Transverse colon (tissue), 4 donors: ENCODE measurements at places on chromosomes 7 and 10. TPM values are rescaled to one million over a fixed set of nuclear protein-coding genes. Genes with fewer than 3 reads are reported as not detected.

TAS2R5 gene
- 7.5 TPM for total RNA-seq

ANXA8L1 gene
- not detected for total RNA-seq

STRIP2 gene
- total RNA-seq, result not detected

SPDYE18 gene
- total RNA-seq, result 1.3 TPM

AGR2 gene
- 297 TPM for total RNA-seq

TMEM229A gene
- not detected for total RNA-seq

ASZ1 gene
- not detected for total RNA-seq

TAX1BP1 gene
- 125 TPM for total RNA-seq

SLC18A3 gene
- total RNA-seq, result 1.5 TPM

BLNK gene
- 17.5 TPM for total RNA-seq

- no peak for DNase-seq
Measured at GRCh38 chr10:16909961-16910792, 93.0 kb upstream of the RSU1 start.

DNA sequence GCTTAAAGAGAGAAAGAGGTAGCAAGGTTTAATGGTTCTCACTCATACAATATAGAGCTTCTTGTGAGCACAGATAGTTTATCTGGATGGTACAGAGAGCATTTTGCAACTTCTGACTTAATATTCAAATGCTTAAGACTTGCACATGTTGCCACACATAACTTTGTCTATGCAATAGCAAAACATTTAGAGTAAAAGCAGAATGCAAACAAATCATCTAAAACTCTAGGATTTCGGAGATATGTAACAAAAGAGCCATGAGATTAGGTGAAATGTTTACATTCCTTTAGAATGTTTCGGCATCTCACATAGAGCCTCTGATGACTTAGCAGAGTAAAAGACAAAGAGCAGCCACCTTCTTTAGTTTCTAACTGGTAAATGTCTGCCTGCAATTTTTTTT lies 717.1 kb upstream of the LRRN3 start:
- no peak for DNase-seq

DNA sequence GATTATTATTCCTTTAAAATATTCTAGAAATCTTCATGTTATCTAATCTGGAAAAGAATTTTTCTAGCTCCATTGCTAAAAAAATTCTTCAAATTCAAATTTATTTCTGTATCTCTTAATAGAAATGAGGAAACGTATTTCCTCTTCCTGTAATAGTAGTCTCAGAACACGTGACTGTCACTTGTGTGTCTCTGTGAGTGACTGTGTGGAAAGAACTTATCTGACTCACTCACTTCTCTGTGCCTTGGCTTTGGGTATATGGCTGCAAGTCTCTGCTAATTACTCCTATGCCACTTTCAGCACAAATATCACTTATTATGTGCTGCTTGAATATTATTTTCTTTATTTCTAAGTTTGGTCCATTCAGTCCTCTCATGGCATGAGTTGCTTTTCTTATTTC lies 132.7 kb downstream of the CNTNAP2 start:
- no peak for DNase-seq

DNA sequence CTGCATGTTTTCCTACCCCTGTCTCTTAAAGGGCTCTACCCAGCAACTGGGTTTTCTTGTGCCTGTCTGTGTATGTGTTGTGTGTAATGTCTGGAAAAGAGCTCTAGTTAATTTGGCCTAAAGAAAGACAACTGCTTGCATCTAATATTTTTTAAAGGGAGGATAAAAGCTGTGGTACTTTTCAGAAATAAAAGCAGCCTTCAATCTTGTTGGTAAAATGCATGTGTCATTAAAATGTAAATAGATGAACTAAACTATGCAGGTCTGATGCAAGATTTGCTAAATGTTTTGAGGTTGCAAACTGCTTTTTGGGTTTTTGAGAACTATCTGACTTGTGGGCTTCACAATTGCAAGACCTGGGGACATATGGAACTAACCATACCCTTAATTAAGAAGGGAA lies 445.3 kb downstream of the HTR7 start:
- no peak for DNase-seq

DNA sequence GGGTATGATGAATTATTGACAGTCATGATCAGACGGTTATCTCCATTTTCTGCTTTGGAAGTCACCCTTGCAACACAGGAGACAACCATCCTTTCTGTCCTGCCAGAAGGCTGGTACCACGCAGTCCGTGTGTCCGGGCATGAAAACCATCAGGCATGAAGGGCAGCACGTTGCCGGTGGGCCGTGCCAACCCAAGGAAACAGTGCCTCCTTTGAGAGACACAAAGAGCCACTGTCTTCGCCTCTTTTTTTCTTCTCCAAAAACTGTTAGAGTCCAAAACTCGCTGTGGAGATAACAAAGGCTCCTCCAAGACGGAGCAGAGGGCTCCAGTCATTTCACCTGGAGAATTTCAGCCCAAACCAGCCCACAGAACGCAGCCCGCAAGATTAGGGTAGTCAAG lies 60.4 kb upstream of the ARHGAP21 start:
- no peak for DNase-seq

DNA sequence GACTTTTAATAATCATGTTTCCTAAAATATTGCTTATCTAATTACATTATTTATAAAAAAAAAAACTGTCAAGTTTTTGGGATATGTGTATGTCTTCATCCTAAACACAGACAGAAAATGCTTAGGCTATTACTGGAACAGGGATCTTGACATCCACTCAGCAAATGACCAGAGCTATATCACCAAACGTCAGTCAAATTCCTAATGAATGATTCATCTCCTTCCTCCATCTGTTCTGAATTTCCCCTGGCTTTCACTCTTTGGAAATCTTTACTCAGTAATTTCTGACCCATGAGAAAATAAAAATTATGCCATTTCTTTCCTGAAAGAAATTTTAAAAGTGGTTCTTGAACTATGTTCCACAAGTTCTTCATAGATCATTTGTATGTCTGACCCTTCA lies 552.4 kb upstream of the KCND2 start:
- no peak for DNase-seq

GRCh38 chr10:42988517-42989395 lies 88.1 kb upstream of the RET start:
- no peak for DNase-seq

- no peak for DNase-seq
Measured at GRCh38 chr10:6049031-6049400, 13.2 kb downstream of the IL2RA start.

- peak; percentile 32 for DNase-seq
Measured at GRCh38 chr10:6204341-6205191, 1.8 kb downstream of the PFKFB3 start.

- no peak for DNase-seq
Measured at GRCh38 chr7:70035955-70036354, 437.7 kb downstream of the AUTS2 start.

DNA sequence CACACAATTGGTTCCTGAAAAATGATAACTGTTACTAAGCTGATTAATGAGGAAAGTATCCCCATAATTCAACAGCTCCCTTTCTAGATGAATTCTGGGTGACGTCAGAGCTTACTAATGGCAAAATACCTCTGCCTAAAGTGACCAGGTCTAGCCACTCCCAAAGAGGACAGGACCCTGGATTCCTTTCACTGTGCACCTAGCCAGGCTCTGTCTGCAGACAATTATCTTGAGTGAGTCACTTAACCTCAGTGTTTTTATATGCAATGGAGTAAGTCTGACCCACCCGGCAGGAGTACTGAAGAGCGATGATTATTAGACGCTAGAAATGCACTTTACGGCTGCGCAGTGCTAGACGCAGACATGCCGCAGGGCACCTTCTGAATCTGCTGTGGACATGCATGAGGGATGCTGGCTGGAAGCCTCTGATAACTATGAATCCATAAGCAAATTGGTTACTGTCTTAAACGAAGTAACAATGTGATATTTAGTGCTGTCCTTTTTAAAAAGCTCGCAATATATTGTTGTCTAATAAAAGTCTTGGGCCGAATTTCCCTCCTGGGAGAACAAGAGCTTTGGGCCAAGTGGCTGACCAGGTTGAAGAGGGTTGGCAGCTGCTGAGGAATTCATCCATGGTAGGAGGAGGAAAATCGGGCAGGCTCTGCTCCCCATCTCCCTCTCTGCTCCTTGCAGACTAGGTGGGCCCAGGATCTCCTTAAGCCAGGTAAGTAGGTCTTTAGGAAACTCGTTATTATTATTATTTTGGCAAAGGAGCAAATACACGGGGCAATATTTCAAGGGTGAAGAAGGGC lies 4.6 kb upstream of the INPP5A start:
- DNase-seq, result no peak

GRCh38 chr7:37480041-37481031 lies 31.7 kb upstream of the ELMO1 start:
- no peak for DNase-seq

DNA sequence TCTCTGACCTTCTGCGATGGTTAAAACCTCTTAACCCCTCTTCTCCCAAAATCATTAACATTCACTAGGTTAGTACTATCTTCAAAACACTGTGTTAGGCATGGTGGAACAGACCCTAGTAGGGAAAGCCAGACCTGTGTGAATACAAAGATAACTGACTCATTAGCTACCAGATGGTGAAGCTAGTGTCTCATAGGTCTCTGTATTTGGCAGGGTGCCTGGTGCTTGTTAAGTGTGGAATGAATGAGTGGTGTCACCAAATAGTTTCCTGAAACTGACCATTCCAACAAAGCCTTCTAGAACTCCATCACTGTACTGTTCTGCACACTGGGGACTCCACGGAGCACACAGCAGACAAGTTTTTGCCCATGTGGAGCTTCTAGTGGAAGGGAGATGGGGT lies 27.7 kb upstream of the TM9SF3 start:
- DNase-seq, result no peak

GRCh38 chr7:117637937-117638336 lies 158.1 kb downstream of the CFTR start:
- DNase-seq, result no peak

DNA sequence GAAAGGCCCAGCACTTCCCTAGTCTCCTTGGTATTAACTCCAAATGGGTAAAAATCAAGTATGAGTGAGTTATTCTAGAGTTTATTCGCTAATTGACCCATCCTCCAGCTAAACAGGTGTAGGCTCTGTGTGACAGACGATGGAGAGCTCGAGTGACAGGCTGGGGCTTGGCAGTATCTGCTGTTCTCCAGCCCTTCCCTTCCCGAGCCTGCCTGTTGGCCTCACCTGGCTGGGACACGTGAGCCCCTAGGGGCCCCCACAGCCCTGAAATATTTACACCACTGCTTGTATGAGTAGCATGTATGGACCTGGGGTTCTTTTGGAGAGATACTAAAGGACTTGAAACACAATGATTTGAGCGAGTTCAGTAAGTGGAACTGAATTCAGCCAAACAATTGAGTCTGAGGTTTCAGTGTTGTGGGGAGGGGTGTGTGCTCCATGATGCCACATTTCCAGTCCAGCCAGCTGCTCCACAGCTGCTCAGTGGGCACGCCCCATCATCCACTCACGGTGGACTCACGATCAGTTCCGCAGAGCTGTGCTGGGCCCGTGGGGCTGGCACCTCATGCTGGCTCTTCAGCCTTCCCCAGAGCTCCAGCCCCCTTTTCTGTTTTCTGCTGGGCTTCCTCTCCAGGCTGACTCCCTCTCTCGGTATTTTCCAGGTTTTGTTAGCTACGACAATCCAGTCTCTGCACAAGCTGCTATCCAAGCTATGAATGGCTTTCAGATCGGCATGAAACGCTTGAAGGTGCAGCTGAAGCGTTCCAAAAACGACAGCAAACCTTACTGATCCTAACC lies 283.0 kb downstream of the USP6NL start:
- no peak for DNase-seq

- peak; percentile 66 for DNase-seq
Measured at GRCh38 chr10:78960316-78960800, 108.4 kb upstream of the ZMIZ1 start.

DNA sequence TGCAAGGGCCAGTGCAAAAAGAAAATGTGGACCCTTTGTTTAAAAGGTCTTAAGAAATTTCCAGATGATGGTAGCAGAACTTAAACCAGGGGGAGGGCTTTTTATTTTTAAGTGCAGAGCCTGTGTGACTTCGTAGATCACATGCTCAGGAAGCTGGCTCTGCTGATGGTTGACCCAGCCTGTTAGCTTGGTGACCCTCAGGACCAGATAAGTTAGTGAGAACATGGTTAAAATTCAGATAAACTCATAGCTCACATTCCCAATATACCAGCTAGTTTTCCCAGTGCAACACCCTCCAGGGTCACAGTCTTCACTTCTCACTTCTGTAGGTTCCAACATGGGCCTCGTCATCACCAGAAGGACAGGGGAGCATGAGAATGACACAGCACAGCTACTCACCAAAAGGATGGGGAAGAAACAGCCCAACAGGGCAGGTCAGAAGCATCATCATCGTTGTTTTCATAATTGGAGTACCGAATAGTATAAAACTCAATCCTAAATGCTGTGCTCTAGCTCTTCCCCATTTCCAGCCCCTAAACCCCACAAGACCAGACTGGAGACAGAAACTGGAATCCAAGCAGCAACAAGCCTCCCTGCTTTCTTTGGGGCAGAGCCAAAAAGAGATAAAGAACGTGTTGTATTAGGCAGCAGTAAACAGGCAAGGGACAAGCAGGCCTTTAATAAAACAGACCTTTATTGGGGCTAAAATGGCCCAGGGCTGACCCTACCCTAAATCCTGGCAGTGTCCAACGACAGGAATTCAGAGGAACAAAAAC lies 102.2 kb upstream of the ANKRD1 start:
- DNase-seq, result no peak
